ENCODE measurements at places on chromosomes 1 and 21.
A peak's percentile ranks its signal among the peaks of the same experiment; 100 is the strongest.

DNA sequence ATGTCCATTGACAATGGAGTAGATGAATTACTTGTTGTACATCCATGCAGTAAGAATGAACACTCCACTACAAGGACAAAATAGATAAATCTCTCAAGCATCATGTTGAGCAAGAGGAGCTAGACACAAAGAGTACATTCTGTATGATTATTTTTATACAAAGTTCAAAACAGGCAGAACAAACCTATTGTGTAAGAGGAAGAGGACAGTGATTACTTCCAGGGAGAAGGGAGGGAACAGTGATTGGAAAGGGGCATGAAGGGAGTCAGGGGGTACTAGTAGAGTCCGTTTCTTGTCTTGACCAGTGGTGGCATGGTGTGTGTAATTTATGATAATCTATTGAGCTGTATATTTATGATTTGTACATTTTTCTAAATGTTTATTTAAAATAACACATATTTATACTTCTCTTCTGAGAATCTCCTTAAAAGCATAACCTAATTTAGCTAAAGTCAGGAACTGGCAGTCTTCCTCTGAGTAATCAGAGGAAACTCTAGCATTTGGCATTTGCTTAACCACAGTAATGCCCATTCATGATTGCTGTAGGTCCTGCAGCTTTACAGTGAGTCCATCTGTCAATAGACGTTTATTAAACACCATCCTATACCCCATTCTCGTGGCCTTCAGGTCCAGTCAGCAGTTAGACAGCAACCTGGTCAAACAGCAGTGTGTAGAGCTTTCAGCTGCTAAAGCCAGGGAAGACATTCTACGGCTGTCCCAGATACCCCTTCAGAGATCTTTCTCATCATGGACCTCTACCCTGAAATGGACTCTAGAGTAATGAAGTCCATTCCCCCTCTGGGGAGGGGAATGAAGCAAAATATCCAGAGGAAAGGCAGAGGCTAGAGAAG is 114.1 kb upstream of the GALNT2 start:
- DNase-seq, result no peak

DNA sequence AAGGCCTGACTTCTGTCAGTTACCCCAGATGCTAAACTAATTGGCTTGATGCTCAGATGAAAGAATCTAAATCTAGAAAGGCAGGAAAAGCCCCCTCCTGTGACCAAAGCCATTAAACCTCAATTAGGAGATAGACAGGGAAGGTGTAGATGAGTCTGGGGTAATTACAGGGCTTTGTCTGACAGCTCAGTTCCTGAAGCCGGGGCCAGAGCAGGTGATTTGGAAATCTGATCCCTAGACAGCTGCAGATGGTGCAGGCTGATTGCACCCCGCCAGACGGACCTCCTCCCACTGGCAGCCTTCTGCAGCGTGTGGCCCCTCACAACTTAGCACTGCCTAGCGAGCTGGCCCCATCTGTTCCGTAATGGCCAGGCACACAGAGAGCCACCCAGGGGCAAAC is 395.1 kb downstream of the HLX start:
- DNase-seq, result no peak

- DNase-seq, result peak; percentile 50
Observed at GRCh38 chr1:56120021-56120420, 459.3 kb downstream of the PLPP3 start.

DNA sequence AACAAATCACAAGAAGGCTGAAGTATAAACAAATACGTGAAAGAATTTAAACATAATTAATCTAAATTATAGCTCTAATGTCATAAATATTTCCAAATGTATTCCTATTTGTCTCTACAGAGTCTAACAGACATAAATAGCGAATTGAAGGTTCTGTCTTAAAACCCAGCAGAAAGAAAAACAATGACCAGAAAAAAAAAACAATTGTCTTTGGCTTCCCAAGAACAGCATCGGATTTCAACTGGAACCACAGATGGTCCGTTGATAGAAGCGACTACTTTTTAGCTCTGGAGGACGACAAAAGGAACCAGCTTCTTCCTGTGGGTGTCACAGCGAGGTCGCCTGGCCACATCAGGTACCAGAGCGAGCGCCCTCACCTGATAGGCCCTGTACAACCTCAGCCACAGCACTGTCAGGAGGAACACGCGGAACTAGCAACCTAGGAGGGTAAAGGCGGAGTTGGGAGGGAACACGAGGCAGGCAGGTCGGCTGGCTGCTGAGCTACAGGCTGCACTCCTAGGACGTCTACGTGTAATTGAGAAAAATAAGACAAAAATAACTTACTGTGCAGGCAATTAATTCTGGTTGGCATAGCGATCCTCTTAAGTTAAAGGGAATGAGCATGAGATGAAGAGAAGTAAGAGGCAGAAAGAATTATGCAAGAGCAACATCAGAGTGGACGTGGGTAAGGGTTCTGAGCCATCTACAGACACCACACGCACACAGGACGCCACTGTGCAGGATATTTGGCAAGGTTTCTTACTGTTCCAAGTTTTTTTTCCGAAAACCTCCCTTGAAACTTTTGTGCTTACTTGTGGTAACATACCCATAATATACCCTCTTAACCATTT is 16.7 kb upstream of the PRDM15 start:
- no peak for DNase-seq

DNA sequence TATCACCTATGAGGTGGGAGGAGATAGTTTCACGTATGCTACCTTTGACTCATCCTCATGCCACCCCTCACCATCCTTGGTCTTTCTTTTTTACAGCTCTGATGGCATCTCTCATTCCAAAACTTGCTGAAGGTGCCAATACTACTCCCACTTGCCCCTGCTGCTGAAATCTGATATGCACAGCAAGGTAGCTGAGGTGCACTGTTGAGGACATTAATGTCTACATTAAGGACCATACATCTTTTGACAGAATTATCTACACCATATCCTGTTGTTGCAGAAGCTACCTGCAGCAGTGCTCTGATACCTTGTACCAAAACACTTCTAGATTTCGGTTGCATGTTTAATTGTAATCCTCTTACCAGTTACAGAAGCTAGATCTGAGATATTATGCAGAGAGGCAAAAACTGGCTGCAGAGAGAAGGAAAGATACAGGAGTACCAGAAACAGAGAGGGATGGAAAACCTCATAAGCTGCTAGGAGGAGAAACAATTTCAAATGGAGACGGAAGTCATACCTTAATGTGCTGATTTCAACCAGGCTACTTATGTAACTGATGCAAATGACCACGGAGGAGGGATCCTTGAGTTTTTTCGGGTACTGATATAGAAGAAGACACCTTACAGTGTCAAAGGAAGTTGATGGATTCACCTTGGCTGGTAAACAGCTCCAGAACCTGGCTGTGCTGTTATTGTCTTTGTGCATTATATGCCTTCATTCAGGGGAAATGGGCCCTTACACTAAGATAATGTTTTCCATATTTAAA is 19.3 kb upstream of the PTPRC start:
- DNase-seq, result no peak

DNA sequence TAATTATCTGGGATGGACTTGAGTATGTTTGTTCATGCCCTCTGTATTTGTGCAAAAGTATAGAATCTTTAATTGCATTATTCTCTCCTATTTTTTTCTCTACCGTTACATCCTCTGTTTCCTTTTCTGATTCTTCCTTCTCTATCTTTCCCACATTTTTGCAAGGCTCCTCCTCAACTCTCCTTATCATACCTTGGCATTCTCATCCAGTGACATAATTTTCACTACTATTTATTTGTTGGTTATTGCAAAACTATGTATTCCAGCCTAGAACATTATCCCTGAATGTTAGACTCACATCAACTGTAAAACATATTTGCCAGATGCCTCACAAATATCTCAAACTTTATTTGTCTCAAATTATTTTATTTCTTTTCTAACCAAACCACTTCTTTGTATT is 381.9 kb downstream of the COL11A1 start:
- DNase-seq, result no peak

DNA sequence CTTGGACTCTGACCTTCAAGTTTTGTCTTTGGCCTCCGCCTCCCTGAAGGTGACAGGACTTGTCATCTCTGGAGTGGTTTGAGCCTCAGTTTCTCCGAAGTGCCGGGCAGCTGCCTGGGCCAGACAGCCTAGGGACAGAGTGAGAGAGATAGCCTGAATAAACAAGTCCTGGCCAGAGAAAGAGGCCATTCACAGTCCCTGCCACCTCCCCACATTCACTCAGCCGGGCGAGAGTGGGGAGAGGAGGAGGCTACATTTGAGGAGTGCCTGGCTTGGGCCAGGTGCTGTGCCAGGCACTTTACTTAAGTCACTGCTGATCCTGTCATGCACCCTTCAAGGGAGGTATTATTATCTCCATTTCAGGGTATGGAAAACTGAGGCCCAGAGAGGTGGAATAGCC is 3.5 kb downstream of the EXTL1 start:
- no peak for DNase-seq

- no peak for DNase-seq
Observed at GRCh38 chr1:41533016-41533730, 48.7 kb upstream of the EDN2 start.

DNA sequence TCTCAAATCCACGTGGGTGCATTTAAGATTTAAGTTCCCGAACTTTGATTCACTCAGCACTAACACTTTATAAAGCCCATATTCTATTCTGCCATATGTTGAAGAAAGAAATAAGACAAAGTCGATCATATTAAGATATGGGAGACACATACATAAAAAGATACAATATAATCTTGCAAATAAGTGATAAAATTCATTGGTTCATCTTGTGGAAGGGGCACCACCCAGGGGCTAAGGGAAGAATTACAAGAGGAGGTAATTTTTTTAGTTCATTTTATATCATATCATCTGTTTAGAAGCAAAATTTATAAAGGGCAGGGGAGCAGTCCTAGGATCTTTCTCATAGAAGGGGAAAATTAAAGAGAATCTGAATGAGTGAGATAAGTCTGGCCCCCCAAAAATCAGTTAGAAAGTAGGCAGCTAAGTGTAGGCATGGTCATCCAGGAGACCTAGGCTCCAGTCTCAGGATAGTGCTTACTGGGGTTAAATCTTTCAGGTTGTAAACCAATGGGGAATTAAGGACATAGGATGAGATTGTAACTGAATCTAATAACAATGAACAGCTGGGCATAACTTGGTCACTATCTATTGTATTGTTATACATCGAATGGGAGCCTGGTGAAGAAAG is 124.2 kb upstream of the L1TD1 start:
- DNase-seq, result peak; percentile 3

DNA sequence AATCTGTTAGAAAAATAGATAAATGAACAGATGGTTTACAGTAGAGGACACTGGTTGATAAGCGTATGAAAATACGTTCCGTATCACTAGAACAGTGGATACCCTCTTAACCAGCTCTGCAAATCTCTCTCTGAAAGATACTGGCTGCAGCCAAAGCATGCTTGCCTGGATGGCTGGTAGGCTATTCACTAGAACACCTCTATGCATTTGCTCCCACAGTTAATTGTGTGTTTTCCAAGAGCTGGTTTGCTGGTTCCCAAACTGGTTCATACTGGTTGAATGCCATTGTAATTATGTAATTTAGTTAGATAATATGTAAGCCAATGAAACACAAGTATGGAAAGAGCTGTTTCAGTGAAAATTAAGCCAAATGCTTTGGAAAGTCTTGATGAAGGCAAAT is 126.6 kb downstream of the C1orf21 start:
- no peak for DNase-seq

- peak; percentile 30 for DNase-seq
Observed at GRCh38 chr1:105793536-105794146, 1262.8 kb upstream of the PRMT6 start.

GRCh38 chr1:23868557-23869016 is 497 bp upstream of the FUCA1 start:
- DNase-seq, result no peak

GRCh38 chr1:85344256-85344694 is 67.8 kb upstream of the BCL10 start:
- DNase-seq, result peak; percentile 46

DNA sequence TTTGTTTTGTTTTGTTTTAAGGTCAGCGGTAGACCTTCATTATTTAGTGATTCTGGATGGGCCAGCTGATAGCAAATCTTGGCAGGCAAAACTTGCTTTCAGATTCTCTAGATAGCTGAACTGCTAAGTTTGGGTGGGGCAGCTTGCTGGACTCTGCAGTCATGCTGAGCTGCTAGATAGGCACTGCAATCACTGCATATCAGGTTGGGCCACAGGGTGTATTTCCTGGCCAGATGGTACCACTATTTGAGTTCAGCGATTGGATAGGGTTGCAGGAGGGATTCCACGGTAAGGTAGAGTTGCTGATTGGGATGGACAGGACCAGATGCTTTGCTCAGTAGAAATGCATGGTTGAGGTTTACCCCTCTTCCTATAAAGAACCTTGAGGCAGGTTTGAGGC is 579.3 kb upstream of the ADGRL4 start:
- no peak for DNase-seq

DNA sequence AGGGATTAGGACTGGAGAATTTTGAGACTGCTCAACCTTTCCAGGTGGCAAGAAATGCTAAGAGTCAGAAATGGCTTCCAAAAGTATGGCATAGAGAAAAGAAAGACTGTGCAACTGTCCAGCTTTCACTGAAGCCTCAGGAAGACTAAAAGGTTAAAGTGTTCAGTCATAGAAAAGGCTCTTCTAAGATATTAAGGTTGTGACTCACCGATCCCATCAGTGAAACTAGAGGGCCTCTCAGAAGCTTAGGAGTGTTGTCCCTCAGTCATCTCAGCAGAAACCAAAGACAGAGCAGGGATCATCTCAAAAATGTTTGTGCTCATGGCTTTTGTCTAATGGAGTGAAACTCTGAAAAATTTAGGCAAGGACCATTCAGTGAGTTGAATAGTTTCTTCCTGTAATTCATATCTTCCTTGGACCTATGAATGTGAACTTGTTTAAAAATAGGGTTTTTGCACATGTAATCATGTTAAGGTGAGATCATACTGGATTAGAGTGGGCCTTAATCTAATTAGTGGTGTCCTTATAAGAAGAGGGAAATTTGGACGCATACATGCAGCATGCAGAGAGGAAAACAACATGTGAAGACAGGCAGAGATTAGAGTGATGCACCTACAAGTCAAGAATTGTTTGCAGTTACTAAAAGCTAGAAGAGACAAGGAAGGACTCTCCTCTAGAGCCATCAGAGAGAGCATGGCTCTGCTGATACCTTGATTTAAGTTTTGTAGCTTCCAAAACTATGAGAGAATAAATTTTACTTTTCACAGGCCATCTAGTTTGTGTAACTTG is 71.3 kb downstream of the RPE65 start:
- peak; percentile 32 for DNase-seq

- DNase-seq, result no peak
Observed at GRCh38 chr1:17363771-17364170, 8.2 kb upstream of the PADI6 start.

DNA sequence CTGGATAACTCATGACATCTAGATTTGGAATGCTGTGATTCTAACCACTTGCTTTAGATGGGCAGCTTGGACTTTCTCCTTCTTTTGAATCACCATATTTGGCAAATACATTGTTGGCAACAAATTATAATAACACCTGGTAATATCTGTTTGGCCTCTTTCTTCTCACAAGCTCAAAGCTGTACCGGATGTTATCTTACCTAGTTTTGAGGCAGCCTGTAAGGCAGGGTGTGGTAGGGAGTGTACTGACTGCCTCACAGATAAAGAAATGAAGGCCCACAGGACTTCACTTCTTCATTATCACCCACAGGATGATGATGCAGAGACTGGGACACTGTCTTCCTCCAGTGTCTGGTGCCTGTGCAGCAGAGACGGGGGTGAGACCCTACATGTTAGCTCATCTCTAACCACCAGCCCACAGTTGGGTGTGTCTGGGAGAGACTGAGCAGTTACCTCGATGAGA is 28.5 kb downstream of the TUFT1 start:
- no peak for DNase-seq

Data from fibroblast of skin of abdomen (primary cell).